ENCODE measurements at places on chromosomes 11 and 22.

DNA sequence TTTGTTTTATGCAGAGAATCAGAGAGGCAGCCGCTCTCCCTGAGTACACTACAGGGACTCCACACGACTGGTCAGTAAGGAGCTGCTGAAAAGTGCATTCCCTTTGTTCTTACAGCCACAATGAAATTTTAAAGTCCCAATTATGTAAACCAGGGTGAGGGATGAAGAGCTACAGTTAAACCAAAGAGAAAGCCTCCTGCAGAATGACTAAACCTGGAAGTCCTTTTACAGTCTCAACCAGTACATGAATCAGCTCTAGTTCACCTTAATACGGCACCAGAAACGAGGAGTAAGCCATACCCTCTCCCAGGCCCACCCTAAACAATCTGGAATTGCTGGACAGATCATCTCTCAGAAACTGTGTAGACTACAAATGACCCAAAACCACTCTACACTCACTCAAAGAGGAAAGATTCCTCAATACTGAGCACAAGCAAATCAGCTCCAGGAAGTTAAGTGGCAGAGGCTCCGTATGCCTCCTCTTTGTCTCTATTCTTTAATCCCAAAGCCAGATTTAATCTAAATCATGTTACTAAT is 113.1 kb downstream of the RBFOX2 start:
- DNase-seq, result no peak

GRCh38 chr11:27582621-27583020 is 76.1 kb upstream of the LIN7C start:
- DNase-seq, result no peak

- no peak for DNase-seq
Observed at GRCh38 chr11:44576656-44577055, 11.2 kb downstream of the CD82 start.

GRCh38 chr22:43851058-43851978 is 11.0 kb downstream of the SULT4A1 start:
- no peak for DNase-seq

DNA sequence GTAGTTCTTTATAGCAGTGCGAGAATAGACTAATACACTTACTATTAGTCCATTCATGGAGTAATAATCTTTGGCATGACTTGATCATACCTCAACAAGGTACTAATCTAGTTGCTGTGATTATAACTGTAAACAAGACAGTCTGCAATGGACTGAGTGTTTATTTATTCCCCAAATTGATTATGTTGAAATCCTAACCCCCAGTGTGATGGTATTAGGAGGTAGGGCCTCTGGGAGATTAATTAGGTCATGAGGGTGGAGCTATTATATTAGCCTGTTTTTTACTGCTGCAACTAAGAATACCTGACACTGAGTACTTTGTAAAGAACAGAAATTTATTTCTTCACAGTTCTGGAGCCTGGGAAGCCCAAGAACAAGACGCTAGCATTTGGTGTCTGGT is 30.9 kb upstream of the CSNK2A3 start:
- no peak for DNase-seq

DNA sequence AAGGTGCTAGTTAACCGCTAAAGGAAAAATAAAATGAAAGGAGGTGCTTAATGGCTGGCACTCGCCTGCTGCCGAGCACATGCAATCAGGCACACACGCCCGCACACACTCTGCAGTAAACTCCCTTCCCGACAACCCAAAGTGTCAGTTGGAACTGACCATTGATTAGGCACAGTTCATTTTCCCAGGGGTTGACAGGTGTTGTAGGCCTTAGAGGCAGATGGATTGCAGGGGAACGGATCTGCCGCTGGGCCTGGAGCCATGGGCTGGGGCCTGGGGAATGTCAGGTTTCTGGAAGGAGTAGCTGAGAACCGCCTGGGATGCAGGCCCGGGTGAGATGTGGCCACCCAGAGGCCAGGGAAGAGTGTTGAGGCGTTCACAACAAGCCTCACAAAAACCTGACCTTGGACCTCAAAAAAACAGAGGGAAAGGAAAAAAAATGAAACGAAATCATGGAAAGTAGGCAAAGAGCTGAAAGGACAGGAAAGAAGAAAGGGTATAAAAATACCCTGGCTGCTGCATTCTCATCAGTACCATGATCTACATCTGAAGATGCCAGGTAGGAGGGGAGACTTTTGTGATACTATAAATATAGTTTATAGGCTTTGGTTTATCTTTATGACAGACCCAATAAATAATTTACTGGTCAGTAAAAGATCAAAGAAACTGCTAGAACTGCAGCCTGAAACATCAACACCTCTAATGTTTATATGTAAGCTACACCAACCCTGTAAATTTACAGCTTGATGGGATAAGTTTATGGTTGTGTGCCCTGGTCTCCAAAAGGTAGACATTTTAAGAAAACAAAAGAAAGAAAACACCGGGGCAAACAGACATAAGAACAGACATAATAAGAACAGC is 313.4 kb downstream of the BUD13 start:
- DNase-seq, result no peak

GRCh38 chr11:24543771-24544170 is 46.9 kb downstream of the LUZP2 start:
- no peak for DNase-seq

DNA sequence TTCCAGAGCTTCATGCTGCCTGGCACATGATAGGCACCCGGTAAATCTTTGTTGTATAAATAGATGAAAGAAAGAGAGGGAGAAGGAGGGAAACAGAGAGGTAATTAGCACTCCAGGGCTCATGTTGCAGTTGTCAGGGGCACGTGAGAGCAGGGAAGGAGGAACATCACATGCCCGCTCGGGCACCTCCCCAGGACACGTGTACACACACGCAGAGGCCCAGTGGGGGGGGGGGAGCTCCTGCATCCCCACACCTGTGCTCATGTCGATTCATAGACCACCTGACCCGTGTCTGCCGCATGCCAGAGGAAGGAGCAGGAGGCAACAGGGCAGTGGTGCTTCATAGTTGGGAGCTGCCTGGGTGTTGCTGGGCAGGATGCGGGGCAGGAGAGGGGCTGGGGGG is 37.1 kb upstream of the NNMT start:
- no peak for DNase-seq

GRCh38 chr11:57324154-57324885 is 432 bp downstream of the TNKS1BP1 start:
- peak; percentile 57 for DNase-seq

- no peak for DNase-seq
Observed at GRCh38 chr11:13745165-13745564, 76.7 kb downstream of the FAR1 start.

DNA sequence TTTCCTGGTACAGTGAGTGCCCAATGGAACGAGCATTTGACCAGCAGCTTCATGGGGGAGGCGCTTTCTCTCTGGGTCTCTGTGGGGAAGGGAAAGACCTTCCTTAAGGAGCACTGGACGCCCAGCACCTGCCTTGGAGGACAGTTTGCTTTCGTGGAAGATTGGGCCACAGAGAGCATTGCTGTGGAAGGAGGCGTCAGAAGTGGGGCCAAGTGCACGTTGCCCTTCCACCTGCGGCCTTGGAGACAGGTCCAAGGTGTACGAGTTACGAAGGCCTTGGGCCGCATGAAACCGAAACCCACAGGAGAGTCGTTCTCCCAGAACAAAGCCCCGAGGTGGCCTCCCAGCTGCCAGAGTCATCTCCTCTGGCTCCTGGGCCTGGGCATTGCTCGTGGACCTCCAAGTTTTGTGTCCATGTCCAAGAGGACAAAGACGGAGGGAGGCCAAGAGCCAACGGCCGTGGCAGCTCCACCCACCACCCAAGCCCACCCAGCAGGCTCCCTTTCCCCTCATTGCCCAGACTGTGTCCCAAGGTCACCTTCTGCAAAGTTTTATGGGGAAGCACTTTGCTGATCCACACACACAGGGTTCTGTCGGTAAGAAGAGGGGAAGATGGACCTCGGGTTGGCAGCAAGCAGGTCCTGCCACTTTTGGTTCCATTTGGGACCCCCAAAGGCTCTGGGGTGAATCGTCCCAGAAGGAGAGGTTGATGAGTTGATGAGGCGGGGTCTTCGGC is 5.8 kb upstream of the NLRP6 start:
- DNase-seq, result no peak

DNA sequence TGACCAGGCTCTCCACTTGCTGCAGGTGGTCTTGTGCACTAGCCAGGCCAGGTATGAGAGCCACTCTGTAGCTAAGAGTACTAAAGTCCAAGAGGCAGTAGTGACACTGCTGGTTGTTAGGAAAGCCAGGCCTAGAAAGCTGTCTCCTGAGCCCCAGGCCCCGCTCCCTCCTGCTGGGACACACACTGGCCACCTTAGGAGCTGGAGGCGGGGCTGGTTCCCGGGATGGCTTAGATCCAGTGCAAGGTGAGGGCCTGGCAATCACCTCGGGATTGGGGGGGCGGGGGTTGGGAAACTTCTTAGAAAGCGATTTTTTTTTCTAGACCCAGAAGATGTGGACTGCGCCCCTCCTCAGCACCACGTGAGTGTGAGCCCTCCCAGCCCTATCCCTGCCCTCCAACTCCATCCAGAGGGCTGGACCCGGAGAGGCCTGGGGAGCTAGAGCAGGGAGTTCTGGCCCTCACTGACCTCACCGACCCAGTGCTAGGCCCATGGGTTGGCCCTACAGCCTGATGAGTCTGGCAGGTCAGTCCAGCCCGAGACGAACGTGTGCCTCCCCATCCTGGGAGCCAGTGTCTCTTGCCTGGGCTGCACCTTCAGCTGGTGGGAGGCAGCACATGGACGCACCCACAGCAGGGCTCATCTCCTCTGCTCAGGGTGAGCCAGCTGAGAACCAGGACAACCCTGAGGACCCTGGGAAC is 18.1 kb downstream of the SLC37A2 start:
- no peak for DNase-seq

DNA sequence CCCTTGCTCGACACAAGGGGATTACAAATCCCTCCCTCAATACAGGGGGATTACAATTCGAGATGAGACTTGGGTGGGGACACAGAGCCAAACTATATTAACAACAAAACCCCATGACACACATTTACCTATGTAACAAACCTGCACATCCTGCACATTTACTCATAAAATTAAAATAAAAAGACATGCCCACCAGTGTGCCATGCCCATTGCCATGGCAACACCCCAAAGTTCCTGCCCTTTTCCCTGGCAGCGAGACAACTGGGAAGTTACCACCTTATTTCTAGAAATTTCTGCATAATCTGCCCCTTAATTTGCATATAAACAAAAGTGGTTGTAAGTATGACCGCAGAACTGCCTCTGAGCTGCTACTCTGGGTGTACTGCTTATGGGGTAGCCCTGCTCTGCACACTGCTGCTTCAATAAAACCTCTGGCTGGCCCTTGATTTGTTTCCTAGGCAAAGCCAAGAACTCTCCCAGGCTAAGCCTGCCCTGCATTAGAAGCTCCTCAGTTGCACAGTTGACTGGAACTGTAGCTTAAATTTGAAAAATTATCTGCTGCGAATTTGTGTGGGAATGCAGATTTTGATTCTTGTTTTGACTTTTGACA is 8.6 kb upstream of the INCENP start:
- DNase-seq, result no peak

GRCh38 chr22:18067548-18068341 is 10.0 kb upstream of the PEX26 start:
- no peak for DNase-seq

DNA sequence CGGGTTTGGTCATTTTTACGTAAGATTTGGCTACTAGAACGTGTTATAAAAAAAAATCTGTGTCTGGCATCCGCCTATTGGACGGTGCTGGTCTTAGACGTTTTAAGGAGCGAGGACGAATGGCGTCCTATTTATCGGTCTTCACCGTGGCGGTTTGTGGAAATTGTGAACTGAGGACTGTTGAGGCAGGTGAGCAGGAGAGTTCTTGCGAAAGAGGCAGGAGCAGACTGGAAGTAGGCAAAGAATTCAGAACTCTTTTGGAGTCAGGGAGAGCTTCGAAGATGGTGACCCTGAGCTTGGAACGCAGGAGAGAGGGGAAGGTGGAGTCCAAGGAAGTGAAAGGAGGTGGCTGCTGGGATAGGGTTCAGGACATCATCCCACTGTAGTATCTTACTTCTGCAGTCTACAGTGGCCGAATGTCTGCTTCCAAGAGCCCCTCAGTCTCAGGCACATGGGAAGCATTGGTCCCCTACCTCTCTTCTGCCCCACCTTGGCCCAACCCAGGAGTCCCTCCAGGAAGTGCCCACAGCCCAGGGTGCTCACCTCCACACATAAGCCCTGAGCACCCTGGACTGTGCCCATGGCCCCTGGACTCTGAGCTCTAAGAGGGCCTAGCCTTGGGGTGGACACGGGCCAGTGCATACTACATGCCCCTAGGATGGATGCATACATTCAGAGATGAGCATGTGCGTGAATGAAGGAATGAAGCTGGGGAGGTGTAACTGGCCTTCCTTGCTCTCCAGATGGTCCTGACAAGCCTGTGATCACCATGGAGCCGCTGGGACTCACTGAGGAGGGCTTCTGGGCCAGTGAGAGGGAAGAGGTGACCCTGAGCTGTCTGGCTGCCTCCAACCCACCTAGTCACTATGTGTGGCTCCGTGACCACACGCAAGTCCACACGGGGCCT is 3.7 kb downstream of the VSIG10L2 start:
- no peak for DNase-seq

DNA sequence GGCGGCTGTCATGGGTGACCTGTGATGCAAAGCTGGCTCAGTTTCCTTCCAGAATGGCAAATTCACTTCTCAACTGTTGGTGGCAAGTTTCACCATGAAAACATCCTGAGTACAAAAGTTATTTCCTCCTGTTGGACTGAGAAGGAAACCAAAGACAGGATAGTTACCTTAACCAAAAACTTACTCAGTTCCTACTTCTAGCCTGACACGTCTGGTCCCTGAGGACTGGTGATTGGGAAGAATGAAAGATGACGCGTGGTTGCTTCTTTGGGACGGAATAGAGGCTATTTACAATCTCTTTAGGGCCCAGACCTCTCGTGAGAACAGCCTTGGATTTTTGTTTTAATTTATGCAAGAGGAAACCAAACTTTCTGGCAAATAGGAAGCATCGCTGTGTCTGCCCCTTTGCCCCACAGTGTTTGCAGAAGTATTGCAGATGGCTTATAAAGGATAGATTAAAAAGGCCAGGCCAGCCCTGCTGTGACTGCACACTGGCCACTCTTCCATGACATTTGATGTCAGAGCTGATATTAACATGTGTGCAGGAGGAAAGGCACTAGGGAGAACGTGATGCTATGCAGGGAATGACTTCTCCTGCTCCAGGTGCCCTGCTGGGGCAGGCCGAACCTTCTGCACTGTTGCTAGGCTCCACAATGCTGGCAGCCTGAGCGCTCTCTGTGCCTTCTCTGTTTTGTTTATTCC is 7.6 kb downstream of the VPS26B start:
- DNase-seq, result no peak

- peak; percentile 0 for DNase-seq
Observed at GRCh38 chr22:31083377-31083768, 2.3 kb downstream of the SMTN start.

DNA sequence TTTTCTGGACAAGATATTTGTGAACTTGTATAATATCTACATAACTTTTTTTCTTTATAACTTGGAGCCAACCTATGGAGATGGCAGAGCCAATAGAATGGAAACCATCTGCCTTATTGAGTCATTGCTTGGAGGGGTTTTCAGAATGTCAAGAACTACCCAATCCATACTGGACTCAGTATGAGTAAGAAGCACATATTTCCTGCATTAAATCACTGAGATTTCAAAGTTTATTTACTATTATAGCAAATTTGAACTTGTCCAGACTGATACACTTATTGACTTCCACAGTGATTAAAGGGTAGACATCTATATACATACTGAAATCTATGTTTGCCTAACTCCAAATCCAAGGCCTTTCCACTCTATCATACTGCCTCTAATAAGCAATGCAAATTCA is 704.0 kb downstream of the KCNA4 start:
- DNase-seq, result no peak
